ENCODE measurements at places on chromosomes 11 and 22.

DNA sequence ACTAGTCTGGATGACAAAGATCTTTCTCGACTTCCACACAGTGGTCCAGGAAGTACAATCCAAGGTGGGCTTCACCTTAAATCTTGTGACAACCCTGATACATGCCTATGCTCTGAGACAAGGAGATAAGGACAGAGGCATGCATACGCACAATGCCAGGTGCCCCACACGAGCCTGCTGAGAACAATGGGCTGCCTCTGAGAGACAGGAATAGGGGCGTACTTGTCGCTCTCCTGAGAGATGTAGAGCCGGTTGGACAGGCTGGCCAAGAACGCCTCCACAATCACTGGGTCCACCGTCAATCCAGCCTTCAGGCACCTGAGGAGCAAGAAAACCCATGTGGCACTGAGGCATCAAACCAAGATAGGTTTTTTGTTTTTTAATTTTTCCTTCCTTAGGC lies 25.5 kb downstream of the SERPIND1 start:
- no peak for DNase-seq

DNA sequence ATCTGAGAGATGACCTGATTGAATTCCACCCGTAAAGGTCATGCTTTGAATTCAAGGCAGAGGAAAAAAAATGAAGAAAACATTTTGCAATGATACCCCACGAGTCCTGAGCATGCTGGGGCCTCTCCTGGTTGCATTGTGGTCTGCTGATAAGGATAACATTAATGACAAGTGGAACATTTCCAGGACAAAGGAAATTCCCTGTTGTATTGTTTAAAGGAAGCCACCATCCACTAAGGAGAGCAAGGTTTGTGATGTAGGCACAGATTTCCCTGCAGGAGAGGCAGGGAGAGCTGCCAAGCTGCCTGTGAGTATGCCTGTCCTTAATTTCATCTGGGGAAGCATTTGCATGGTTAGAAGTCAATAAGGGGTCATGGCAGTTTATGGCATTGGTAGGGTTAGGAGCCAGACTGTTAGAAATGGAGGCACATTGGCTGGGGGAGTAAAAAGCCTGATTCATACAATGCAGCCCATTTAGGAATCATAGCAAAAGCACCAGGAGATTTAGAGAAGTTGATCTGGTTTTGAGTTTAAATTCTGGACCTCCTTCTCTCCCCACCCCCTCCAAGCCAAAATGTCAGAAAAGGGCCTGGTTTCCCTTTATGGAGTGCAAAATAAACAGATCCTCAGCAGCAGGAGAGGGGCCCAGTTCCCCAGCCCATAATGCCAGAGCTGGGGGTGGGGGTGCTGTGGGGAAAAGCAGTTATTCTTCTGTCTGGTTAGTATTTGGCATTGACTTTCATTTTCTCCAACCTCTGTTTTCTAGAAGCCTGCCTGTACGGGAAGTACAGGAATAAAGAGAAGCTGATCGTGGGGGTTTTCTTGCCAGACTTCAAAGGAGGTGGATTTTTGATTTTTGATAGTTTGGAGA lies 22.1 kb downstream of the FLI1 start:
- no peak for DNase-seq

DNA sequence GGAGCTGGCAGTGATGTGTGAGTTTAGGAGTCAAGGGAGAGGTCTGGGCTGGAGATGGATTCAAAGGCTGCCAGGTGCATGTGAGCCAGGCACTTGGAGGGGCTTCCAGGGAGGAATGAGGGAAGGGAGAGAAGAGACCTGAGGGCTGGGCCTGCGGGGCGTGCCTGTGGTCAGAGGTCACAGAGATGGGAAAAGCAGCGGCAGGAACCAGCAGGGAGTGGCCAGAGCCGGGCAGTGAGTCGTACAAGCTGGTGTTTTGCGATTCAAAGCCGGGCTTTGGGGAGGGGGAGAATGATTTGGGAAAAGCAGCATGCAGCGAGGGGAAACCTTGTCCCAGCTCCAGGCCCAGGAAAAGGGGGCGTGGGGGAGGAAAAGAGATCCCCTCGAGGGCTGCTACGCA lies 96.9 kb upstream of the RTL6 start:
- no peak for DNase-seq

- no peak for DNase-seq
Measured at GRCh38 chr11:1750840-1751530, 590 bp upstream of the IFITM10 start.

DNA sequence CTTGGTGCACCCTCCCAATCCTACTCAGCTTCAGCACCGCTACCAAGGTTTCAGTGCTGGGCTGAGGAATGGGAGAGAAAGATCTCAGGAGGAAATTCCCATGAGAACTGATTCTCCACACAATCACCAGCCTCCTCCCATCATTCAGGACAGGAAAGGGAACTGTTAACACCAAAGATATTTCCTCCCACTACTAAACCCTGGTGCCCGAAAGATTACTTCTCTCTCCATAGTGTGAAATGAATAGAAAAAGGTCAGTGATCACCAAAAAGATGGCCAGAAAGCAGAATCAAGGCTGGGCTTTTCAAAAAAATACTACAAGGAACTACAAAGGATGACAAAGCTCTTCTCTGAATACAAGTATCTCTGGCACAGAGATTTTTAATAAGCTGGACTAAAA lies 26.1 kb downstream of the TCIRG1 start:
- no peak for DNase-seq

DNA sequence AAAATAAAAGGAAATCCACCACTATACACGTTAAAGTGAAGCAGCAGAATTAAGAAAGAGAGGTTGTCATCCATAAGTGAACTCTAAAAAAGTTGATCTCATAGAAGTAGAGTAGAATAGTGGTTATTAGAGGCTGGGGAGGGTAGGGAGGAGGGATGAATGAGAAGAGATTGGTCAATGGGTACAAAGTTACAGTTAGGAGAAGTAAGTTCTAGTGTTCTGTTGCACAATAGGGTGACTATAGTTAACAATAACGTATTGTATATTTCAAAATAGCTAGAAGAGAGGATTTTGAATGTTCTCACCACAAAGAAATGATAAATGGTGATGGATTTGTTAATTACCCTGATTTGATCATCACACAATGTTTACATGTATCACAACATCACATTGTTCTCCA lies 72.0 kb downstream of the CD82 start:
- peak; percentile 60 for DNase-seq

- no peak for DNase-seq
Measured at GRCh38 chr11:126716456-126717083, 284.0 kb downstream of the KIRREL3 start.

- no peak for DNase-seq
Measured at GRCh38 chr11:96116376-96116775, 192.5 kb upstream of the MTMR2 start.

- DNase-seq = no peak
Measured at GRCh38 chr11:9747229-9747628, 83.4 kb downstream of the SWAP70 start.

DNA sequence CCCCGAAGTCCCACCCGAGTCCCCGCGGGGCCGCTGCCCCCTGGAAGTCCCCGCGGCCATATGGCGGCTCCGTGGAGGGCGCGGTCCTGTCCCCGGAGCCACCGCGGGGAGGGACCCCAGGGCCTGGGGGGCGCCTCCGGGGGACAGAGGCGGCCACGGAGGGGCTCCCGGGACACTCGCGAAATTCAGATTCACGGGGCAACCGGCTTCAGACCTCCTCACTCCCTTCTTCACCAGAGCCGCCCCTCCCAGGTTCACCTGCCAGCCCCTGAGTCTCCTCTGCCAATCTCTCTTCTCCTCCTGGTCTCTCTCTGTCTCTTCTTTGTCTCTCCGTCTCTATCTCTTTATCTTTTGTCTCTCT lies 28.2 kb upstream of the TOLLIP start:
- no peak for DNase-seq

GRCh38 chr22:45452565-45453379 lies 39.3 kb downstream of the RIBC2 start:
- no peak for DNase-seq

Measured in SIG-M5 (cell line).